NCI-H1930 (cell line): ENCODE measurements at places on chromosomes 5 and 9.

DNA sequence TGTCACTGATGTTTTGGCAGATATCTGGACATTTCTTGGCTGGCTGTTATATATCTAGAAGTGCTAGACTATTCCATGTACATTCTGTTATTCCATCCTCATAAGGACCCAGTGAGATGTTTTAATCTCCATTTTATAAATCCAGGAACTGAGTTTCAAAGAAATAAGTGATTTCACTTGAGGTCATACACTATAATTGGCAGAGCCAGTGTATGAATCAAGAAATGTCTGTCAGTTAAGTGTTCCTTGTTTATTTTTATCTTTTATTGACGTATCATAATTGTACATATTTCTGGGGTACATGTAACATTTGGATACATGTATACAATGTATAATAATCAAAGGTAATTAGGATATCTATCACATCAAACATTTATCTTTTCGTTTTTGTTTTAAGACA, 338.3 kb upstream of the KLF4 start:
- DNase-seq: no peak

DNA sequence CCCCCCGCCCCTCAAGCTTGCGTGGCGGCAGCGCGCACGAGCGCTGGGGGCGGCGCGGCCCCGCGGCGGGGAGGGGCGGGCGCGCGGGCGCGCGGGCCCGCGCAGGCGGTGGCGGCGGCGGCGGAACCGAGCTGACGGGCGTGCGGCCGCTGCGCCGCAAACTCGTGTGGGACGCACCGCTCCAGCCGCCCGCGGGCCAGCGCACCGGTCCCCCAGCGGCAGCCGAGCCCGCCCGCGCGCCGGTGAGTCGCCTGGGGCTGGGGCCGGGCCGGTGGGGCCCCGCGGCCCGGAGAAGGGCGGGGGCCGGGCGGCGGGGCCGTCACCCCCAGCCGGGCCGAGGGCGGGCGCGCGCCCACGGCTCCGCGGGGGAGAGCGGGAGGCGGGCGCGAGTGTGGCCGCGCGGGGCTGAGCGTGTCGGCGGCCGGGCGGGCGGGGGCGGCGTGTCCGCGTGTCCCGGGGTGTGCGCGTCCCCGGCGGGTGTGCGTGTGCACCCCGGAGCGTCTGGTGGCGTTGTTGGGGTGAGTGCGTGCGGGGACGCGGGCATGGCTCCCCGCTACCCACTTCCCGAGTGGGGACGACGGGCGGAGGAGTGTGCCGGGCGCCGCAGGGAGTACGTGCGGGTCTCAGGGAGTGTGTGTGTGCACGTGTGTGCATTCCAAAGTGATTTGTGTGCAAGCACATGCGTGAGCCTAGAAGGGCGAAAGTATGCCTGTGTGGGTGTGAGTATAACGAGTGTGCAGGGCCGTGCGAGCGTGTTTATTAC, at the start of gene NEK6:
NEK6 (plus strand) TSS at position 106 of the 763 bp plus-strand sequence. CDS start 44,016 bp downstream, outside the sequence.
- no peak for DNase-seq

DNA sequence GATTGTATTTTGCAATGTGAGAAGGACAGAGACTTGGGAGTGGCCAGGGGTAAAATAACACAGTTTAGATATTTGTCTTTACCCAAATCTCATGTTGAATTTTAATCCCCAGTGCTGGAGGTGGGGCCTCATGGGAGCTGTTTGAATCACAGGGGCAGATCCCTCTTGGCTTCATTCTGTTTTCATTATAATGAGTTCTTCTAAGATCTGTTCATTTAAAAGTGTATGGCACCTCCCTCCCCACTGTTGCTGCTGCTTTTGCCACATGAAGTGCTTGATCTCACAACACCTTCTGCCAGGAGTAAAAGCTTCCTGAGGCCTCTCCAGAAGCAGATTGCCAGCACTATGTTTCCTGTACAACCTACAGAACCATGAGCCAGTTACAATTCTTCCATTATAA, 28.1 kb downstream of the COX7C start:
- DNase-seq: no peak

DNA sequence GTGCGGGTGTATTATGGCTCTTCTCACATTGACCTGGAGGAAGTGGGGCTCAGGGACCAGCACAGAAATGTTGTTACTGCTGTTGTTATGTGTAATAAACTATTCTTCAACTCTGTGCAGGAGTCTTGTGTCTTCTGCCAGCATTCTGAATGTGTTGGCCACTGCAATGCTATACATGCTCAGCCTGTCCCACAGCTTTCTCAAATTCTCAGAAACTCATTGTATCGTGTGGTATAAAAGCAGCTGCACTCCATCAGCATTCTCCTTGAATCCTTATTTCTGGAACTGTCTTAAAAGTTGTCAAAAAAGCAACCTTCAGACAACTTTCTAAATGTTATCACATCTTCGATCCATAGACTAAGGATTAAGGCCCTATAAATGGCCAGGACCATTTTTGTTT, 72.0 kb downstream of the ZNF474 start:
- no peak for DNase-seq

DNA sequence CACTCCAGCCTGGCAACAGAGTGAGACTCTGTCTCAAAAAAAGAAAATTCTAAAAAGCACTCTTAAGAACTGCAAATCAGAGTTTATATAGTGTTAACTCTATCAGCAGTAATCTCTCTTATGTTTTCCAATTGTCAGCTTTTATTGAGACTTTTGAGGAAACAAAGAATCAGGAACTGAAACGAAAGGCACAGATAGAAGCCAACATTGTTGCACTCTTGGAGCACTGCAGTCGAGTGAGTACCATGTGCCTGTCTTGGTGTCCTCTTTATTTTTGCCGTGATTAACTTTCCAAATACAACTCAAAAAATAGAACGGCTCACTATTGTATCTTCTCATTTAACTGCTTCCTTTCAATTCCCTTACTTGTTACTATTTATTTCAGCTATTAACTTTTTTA, 41.7 kb upstream of the LRRC19 start:
- no peak for DNase-seq

- DNase-seq: no peak
Measured at GRCh38 chr9:126956917-126957686, 42.5 kb downstream of the RALGPS1 start.

GRCh38 chr9:77023726-77024125, 4.3 kb downstream of the FOXB2 start:
- no peak for DNase-seq

DNA sequence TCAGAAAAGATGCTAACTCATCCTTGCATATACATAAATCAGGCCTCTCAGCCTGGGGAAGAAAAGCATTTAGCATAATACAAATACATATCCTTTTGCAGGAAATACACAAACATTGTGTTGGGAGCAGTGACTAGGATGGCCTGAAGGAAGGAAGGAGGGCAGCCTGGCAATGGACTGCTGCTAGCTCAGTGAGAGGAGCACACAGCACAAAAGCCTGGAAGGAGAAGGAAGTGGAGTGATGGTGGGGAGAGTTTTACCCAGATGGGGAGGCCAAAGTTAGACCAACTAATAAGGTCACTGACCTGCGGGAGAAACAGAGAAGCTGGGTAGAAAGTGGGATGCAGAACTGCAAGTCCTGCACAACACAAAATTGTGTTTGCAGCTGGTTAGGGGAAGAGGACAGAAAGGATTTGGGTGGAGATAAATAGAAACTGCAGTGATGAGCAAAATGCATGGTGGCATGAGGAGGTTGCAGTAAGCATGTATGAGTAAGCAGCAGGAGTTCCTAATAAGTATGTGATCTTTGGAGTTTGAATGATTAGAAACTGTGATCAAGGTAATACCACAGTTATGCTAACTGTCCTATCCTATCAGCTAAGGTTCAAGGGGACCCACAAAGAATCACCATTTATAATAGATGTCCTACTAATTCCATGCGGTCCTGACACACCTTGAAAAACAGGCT, 39.5 kb downstream of the SEMA6A start:
- no peak for DNase-seq

DNA sequence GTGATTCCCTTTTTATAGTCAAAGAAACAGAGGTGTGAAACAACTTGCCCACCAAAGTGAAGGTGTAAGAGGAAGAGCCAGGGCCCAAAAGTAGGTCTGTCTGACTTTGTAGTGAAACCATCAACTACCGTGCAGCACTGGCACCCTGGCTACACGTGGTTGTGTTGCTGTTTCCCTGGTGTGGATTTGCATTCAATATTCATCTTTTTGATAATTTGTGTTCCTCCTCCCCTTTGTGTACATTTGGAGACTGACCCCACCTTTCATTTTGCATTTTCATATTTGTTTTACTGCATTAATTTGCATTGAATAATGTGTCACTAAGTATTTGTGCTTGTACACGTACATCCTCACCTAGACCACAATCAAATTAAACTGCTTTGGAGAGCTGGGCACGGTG, 873.8 kb upstream of the WWC1 start:
- DNase-seq: no peak
